Activated naive CD8-positive, alpha-beta T cell treated with anti-CD3 and anti-CD28 coated beads, Interleukin-2, amount 10 ng/mL, durations not matched to agents 7 days and 5 days (primary cell): ENCODE measurements at places on chromosomes 16 and 17.

DNA sequence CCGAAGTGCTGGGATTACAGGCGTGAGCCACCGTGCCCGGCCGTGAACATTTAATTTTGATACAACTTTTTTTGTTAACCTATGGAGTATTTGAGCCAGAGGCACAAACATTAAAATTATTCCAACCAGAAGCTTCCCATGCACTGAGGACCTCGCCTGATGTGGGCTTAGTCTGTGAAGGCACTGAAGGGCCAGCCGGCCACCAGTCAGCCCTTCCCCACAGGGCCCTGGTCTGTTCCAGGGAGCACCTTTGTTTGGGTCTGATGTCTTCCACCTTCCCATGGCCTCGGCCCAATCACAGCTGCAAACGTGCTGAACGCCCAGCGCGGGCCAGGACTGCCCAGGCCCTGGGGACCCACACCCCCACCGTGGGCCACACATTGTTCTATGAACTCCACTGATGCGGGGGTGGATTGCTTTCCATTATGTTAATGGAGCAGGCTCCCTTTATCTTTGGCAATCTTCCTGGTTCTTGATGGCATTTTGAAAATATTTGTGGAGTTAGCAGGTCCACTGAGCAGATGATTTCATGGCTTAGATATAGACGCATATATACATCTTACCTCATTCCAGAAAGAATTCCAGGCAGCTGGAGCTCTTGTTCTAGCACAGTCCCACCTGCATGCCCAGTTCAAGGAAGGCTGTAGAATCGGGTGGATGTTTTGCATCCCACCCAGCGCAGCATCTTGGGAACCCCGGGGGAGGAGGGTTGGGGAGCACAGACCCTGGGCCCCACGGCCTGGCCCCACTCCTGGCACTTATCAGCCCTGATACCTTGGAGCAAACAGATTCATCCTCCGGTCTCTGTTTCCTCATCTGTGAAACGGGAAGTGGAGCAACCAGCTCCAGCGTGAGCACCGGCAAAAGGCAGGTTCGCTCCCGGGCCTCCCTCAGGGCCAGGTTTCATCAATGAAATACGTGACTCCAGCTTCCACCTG lies 14.5 kb downstream of the SPIRE2 start:
- DNase-seq: no peak

- no peak for DNase-seq
Measured at GRCh38 chr16:19749571-19750080, 31.6 kb downstream of the IQCK start.

DNA sequence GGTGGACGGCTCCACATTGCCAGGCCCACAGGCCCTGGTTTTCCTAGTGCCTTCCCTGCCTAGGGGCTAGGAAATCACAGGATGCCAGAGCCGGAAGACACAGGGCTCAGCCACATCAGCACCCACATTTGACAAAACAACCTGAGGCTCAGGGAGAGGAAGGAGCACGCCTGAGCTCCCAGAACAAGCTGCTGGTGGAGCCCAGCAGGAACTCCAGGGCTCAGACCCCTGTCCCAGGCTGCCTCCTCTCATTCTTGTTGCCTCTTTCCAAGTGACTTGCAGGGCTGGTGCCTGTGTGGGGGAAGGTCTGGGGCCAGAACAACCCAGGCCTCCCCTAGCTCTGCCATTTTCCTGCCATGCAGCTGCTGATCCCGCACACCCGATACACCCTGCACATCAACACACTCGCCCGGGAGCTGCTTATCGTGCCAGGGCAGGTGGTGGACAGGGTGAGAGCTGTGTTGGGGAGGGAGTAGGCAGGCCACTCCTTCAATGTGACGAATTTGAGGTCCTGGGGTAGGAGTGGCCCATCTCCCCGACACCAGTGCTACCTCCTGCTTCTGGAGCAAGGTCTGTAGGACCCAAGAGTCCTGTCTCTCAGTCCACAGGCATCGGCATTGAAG lies 7.6 kb downstream of the ALOX15B start:
- DNase-seq: no peak

- DNase-seq: no peak
Measured at GRCh38 chr17:60393840-60394723, 2.1 kb upstream of the USP32 start.

- DNase-seq: no peak
Measured at GRCh38 chr16:35690413-35690812, 2231.0 kb downstream of the TP53TG3F start.

- no peak for DNase-seq
Measured at GRCh38 chr17:32828822-32829221, 48.1 kb downstream of the MYO1D start.
